IPS-NIHi11 (cell line): ENCODE measurements at places on chromosomes 3 and 15.

DNA sequence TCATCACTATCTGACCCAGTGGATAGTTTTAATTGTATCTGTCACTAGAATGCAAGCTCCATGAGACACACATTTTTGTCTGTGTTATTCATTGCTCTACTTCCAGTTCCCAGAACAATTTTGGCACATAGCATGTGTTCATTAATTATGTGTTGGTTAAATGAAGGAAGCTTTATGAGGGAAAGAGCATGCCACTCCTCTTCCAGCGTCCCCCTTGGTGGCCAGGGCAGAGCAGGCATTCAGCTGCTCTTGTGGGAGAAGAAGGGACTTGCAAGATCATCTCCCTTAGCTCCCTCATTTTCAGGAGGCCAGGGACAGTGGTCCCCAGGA, 489 bp upstream of the GALNT15 start:
- DNase-seq, result no peak

GRCh38 chr3:22933841-22934116, 269.3 kb upstream of the UBE2E2 start:
- no peak for DNase-seq

DNA sequence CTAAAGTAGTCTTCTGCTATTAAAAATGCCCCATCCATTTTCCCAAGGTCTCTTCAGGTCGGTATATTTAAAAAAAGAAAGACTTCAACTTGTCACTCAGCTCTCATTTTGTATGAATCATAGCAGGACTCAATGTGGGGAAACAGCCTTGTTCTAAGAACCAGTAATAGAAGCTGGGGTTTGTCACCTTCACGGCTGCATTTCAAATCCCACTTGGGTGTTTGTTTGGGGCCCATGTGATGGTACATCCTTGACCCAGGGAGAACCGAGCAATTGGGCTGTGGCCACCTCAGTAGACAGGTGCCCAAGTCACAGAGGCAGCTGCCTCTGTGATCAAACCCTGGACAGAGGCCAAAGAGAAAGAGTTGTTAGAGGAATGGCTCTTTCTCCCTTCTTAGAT, 70.3 kb upstream of the ARL8B start:
- DNase-seq, result no peak

DNA sequence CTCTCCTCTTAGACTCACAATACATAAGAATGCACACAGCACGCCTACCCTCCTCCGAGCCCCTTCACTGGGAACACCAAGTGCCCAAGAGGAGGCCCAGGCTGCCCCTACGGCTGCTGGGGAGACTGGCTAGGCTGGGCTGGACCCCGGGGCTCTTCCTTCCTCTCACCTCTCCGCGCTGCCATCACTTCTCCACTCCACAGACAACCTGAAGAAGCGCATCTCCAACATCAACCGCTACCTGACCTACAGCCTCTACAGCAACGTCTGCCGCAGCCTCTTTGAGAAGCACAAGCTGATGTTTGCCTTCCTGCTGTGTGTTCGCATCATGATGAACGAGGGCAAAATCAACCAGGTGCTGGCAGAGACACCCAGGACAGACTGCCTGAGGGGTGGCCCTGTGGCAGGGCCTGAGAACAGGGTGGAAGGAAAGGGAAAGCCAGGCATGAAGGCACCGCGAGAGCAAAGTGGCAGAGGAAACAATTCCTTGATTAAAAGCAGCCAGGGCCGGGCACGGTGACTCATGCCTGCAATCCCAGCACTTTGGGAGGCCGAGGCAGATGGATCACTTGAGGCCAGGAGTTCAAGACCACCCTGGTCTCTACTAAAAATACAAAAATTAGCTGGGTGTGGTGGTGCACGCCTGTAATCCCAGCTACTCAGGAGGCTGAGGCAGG, 51.6 kb downstream of the SEMA3G start:
- no peak for DNase-seq

- DNase-seq, result no peak
Measured at GRCh38 chr15:41603411-41603935, 44.5 kb downstream of the TYRO3 start.

DNA sequence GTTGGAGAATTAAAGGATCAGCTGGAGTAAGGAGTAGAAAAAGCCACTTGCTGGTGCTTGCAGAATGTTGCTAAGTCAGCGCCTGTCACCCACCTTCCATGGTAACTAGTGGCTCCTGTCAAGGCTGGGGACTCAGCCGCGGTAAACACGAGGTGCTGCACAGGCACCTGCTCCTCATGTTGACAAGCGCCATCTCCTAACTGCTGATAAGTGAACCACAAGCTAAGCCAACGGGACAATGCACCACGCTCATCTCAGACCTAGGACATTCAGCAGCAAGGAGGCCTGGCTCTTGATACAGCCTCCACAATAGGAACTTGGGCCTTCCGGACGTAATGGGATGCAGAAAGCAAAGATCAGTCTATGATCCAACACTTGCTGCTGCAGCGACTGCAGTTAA, 264.4 kb downstream of the OCA2 start:
- no peak for DNase-seq

GRCh38 chr3:50675179-50676030, 678 bp downstream of the DOCK3 start:
- DNase-seq, result peak; percentile 85

GRCh38 chr3:12663401-12663935, 449 bp downstream of the RAF1 start:
- DNase-seq, result peak; percentile 62

DNA sequence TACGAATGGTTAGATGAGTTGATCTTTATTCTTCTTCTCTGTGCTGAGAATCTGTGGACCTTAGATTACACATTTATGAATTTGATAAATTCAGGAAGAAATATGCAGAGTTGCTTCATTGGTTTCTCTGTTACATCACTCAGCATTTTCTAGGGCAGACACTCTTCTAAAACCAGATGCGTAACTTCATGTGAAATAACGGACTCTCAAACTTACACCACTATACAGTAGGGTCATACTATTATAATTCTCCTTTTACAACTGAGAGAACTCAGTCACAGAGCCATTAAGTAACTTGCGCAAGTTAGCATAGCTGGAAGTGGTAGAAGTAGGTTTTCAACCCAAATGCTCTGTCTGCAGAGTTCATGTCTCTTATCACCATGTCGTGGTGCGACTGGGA, 5.7 kb downstream of the TMEM207 start:
- DNase-seq, result no peak

DNA sequence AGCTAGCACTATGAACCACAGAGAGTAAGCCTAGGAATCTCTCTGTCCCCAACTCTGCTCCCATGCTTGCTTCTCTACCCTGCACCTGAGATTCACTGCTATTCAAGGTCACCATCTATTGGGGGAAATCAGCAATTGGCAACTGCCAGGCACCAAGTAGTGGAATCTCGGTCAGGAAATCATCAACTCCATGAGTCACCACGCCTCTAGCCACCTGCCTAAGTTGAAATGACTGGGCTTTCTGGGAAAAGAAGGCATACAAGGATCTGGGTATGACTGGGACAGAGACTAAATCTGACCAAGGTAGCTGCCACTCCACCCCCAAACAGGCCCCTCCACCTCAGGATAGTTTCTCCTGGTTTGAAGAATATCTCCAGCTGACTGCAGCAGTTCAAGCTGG, 464.1 kb upstream of the CBLB start:
- DNase-seq, result no peak

- no peak for DNase-seq
Measured at GRCh38 chr3:63179862-63180522, 98.1 kb upstream of the SYNPR start.

- no peak for DNase-seq
Measured at GRCh38 chr3:172065527-172065926, 26.1 kb downstream of the FNDC3B start.

- DNase-seq, result no peak
Measured at GRCh38 chr15:39690881-39691634, 91.6 kb downstream of the FSIP1 start.

- no peak for DNase-seq
Measured at GRCh38 chr3:8606701-8607231, 37.8 kb downstream of the SSUH2 start.

GRCh38 chr3:53223541-53223966, 32.3 kb downstream of the TKT start:
- DNase-seq, result peak; percentile 11

GRCh38 chr15:73838831-73839426, 34.4 kb upstream of the TBC1D21 start:
- DNase-seq, result no peak

DNA sequence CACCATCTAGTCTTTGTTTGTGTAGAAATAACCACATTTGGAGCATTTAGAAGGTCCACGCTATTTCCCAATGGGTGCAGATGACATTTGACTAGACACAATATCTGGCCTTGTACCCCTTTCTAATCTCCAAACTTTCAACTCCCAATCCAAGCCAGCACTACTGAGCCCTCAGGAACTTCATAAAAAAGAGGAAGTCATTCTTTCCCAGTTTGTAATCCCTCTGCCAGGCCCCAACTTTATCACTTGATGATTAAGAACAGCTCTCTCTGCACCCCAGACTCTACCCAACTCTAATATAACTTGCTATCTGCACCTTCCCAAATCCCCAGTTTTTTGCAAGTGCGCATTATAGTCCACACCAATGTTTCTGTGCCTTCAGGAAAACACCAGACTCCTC, 170.2 kb downstream of the KCNMB2 start:
- DNase-seq, result no peak

DNA sequence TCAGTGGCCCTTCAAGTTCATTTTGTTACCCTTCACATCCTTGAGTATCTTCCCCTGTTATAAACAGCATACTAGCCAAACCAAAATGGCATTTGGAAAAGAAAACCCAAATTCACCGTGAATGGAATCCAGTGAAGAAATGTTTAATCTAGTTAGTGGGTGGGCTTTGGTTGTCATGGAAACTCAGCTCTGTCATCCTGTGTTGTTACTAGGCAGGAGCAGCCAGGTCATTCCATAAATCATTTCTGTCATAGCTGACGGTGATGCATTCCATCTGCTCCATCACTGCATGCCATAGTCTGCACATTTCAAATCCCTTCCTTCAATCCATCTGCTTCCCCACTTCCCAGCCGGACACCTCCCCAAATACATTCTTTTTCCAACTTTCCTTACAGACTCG, 140.4 kb upstream of the CGNL1 start:
- DNase-seq, result peak; percentile 25

- no peak for DNase-seq
Measured at GRCh38 chr3:171860830-171861535, 17.8 kb downstream of the TMEM212 start.

GRCh38 chr15:52802110-52802509, 12.0 kb upstream of the ONECUT1 start:
- DNase-seq, result no peak

DNA sequence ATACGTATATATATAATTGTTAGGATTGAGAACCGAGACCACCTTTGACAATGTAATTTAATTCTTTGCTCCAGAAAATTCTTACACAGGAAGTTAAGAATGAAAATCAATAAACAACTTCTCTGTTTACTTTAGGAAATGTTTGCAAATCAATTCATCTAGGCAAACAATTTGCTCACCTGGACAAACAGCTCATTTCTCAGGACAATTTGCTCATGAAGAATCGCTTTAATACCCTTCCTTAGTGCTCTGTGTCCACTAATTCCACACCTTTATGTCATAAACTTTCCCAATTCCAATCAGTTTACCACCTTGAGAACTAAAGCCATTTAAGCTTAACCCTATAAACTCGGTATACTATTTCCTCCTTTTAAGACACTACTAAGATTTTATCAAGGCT, 292.2 kb downstream of the BCHE start:
- DNase-seq, result no peak

- DNase-seq, result no peak
Measured at GRCh38 chr15:58203537-58203936, 65.4 kb downstream of the AQP9 start.

DNA sequence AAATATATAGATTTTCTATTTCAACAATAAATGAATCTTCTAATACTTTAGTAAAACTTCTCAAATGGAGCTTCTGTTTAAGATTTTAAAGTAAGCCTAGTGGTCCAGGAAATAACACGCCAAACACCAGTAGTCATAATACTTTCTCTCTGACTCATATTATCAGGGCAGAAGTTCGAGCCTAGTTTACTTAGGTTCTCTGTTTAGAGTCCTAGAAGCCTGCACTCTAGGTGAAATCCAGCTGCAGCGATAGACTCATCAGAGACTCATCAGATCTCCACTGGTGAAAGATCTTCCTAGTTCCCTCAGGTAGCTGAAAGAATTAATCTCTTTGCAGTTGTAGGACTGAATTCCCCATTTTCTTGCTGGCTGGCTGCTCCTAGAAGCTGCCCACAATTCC, 552.5 kb upstream of the ROBO2 start:
- DNase-seq, result no peak

GRCh38 chr3:186255703-186256331, 106.2 kb downstream of the DGKG start:
- peak; percentile 49 for DNase-seq

DNA sequence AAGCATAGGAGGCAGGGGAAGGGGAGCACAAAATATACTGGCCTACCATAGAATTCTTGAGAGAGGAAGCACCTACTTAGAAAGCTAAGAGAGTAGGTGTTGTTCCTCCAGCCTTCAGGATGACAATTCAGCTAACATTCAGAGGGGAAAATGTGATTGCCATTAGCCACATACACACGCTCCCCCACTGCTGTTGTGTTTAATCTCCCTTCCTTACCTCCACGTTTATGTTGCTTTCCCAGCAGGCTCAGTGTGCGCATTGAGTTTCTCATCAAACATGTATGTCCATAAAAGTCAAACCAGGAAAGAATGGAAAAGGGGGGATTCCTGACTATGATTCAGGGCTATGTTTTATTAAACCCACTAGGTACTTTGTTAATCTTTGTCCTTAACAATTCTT, 145.2 kb upstream of the CHRM5 start:
- DNase-seq, result no peak

GRCh38 chr15:87672309-87673288, 583.9 kb downstream of the NTRK3 start:
- peak; percentile 39 for DNase-seq

DNA sequence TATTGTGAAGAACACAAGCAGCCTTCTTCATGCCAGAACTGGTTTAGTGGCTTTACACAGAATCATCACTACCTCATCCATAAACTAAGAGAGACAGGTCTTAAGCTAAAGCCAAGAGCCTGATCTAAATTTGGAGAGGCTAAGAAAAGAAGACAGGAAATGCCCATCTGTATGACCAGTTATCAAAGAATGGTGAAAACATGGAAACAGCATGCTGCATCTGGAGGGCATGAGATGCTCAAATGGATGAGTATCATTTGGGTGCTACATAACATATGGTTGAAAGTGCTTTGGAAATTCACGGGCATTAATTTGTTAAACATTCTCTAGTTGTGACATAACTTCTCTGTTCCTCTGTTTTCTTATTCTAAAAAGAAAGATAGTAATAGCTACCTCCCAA, 112.5 kb downstream of the CPNE4 start:
- no peak for DNase-seq
